SHP77 (cell line): ENCODE measurements at places on chromosomes 6 and 20.

DNA sequence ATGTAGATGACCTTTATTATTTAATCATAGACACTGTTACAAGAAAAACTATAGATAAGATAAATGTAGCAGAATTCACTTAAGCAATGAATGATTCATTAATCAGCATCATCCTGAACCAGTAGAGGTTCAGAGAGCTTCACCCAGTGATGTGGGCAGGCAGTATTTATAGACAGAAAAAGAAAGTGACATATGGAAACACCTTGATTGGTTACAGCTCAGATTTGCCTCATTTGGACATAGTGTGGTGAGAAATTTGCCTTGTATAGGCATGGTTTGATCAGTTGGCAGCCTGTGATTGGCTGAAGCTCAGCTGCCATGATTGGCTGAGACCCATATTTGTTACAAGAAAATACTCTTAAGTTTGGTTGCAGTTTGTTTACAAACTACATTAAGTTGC lies 4.6 kb downstream of the C6orf58 start:
- no peak for DNase-seq

DNA sequence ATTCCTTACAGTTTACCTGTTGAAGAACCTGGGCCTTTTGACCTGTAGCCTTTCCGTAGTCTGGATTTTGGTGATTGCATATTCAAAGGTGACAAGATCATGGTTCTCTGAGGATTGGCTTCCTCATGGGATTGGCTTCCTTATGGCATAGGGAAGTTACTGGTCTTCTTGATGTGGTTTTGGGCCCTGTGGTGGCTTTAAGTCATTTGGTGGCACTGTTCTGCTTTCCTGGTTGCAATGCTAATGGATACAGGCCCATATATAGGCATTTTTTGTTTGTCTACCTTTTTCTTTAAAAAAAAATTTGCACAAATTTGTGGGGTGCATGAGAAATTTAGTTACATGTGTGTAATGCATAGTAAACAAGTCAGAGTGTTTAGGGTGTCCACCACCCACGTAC lies 185.7 kb downstream of the CDKAL1 start:
- DNase-seq, result no peak

DNA sequence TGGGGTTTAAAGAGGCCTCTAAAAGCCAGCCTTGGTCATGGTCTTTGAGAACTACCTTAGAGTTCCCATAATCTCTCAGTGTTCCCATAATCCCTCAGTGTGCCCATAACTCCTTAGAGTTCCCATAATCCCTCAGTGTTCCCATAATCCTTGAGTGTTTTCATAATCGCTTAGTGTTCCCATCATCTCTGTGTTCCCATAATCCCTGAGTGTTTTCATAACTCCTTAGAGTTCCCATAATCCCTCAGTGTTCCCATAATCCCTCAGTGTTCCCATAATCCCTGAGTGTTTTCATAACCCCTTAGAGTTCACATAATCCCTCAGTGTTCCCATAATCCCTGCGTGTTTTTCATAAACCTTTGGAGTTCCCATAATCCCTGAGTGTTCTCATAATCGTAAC lies 199.2 kb downstream of the QKI start:
- DNase-seq, result no peak

DNA sequence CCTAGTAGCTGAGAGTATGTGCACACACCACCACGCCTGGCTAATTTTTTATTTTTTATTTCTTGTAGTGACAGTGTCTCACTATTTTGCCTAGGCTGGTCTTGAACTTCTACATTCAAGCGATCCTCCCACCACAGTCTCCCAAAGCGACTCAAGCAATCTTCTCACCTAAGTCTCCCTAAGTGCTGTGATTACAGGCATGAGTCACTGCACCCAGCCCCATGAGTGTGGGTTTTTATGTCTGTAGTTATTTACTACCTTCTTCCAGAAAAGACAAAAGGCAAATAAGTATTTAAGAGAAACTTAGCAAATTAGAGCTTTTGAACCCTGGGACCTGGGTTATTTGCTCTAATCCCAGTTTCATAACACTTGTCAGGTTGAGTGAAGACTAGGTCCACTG lies 92.3 kb upstream of the HCRTR2 start:
- no peak for DNase-seq

DNA sequence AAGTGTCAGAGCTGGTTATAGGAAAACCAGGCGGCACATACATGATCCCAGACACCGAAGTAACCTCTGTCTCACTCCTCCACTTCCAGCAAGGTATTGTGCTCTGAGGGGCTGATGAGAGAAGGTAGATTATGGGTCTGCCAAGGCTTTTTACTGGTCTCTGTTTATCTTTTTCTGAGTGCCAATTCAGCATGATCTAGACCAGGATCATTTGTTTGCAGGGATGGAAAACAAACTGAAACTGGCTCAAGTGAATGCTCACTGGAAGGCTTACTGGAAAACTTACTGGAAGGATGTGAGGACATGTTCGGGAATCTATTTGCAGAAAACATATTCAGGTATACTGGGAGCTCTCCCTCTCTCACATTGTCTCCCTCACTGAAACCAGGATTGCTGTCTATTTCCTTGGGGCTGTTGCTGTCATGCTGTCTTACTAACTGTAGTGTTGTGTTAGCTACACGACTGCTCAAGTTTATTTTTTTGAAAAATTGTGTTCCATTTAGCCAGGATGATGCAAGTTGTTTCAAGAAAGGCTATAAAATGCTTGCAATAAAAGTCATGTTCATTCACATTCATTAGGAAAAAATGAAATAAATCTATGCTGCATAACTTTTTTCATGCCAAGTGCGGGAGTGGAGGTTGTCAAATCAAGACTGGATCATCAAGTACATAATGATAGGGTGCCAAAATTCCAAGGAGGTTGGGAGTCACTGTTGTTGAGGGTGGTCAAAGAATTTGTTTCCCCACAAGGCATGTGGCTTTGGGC lies 37.0 kb downstream of the KLHL31 start:
- no peak for DNase-seq
